Activated CD4-positive, alpha-beta T cell treated with anti-CD3 and anti-CD28 coated beads, Interleukin-2, amount 10 ng/mL, durations not matched to agents 7 days and 5 days (primary cell): ENCODE measurements at places on chromosomes 3 and 15. TPM values are rescaled to one million over a fixed set of nuclear protein-coding genes. Genes with fewer than 3 reads are reported as not detected.

HTR3E gene
- not detected for total RNA-seq

SV2B gene
- 0.02 TPM for total RNA-seq

GRCh38 chr3:38455639-38456430 lies 2.1 kb downstream of the ACVR2B start:
- peaks cover 2% of the 10 kb centered on the region for H3K36me3 ChIP-seq
- peak overlapping the region; percentile 76 for H3K27ac ChIP-seq
- peak; percentile 58 for DNase-seq
- peaks cover 25% of the 10 kb centered on the region for H3K4me1 ChIP-seq
- peaks cover 7% of the 10 kb centered on the region for H3K27me3 ChIP-seq

DNA sequence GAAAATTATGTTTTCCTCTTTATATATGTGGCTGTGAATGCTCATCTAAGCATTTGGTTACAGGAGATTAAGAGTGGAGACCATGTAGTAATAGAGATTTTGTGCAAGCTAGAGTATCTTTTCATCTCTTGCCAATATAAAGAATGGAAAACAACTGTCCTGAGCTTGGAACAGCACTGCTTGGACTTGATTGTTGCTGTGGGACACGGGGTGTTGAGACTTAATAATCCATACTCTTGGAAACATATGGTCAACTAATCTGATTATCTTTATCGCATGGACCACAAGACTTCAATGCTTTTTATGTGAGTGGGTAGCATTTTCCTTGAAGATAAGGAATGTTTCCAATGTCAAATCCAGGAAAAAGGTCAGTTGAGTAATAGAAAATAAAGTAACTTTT lies 806.3 kb downstream of the DIPK2A start:
- DNase-seq, result no peak
- no peak overlapping the region for H3K27ac ChIP-seq
- H3K27me3 ChIP-seq, result no peaks in the 10 kb centered on the region
- no peak overlapping the region for H3K4me3 ChIP-seq

DNA sequence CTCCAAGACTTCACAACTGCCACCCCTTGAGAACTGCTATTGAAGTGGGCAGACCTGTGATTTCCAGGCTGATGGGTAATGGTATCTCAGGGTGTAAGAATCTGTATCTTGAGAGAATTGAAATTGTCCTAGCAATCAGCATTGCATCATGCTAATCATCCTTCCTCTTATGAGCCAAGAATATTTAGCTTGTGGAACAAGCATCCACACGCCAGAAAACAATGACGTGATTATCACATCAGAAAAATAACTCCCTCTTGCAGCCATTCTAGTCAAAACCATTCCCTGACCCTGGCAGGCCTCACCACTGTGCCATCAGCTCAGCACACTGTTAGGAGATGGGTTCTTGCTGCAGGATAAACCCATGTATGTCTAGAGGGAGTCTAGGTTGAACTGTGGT lies 6.7 kb downstream of the BCL2L10 start:
- no peak for DNase-seq
- H3K27me3 ChIP-seq, result peaks cover 21% of the 10 kb centered on the region
- H3K4me1 ChIP-seq, result peaks cover 5% of the 10 kb centered on the region
- no peak overlapping the region for H3K27ac ChIP-seq

- peaks cover 19% of the 10 kb centered on the region for H3K27me3 ChIP-seq
- H3K4me3 ChIP-seq, result no peak overlapping the region
- no peak for DNase-seq
- H3K4me1 ChIP-seq, result peaks cover 6% of the 10 kb centered on the region
Measured at GRCh38 chr3:44240061-44240460, 1.6 kb upstream of the TOPAZ1 start.

GRCh38 chr3:114089675-114090074 lies 33.1 kb downstream of the QTRT2 start:
- no peak overlapping the region for H3K4me3 ChIP-seq
- H3K27ac ChIP-seq, result no peak overlapping the region
- peaks cover 13% of the 10 kb centered on the region for H3K27me3 ChIP-seq
- H3K36me3 ChIP-seq, result peaks cover 26% of the 10 kb centered on the region
- DNase-seq, result no peak

DNA sequence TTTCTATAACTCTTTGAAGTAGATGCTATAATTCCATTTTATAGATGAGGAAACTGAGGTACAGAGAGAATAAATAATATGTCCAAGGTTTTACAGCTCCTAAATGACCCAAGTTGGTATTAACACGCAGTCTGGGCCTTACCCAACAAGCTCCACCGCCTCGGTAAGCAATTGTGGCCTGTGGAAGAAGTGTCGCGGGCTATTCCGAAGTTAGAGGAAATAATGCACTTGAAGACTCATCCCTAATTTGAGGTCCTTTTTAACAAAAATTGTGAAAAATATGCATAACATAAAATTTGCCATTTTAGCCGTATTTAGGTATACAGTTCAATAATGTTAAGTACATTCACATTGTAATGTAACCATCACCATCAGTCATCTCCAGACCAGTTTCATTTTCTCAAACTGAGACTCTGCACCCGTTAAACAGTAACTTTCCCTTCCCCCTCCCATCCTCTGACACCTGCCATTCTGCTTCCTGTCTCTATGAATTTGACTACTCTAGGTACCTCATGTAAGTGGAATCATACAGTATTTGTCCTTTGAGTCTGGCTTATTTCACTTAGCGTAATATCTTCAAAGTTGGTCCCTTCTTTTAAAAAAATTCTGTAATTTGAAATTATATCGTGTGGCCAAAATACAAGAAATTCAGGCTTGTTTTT lies 18.2 kb downstream of the IDH3A start:
- no peaks in the 10 kb centered on the region for H3K27me3 ChIP-seq
- H3K4me3 ChIP-seq, result peak overlapping the region; percentile 29
- peak; percentile 65 for DNase-seq
- peaks cover 77% of the 10 kb centered on the region for H3K36me3 ChIP-seq
- H3K27ac ChIP-seq, result peak overlapping the region; percentile 83
